ENCODE measurements at places on chromosomes 11 and 22.

- no peak for DNase-seq
These were observed 1.8 kb upstream of the DUSP8 start for GRCh38 chr11:1573903-1574237.

GRCh38 chr11:104992781-104993180, 24.4 kb upstream of the CASP4 start:
- no peak for DNase-seq

- DNase-seq: no peak
These were observed 9.2 kb upstream of the GAB2 start for GRCh38 chr11:78426845-78427244.

GRCh38 chr11:75031224-75031753, 42.6 kb downstream of the NEU3 start:
- DNase-seq: no peak

DNA sequence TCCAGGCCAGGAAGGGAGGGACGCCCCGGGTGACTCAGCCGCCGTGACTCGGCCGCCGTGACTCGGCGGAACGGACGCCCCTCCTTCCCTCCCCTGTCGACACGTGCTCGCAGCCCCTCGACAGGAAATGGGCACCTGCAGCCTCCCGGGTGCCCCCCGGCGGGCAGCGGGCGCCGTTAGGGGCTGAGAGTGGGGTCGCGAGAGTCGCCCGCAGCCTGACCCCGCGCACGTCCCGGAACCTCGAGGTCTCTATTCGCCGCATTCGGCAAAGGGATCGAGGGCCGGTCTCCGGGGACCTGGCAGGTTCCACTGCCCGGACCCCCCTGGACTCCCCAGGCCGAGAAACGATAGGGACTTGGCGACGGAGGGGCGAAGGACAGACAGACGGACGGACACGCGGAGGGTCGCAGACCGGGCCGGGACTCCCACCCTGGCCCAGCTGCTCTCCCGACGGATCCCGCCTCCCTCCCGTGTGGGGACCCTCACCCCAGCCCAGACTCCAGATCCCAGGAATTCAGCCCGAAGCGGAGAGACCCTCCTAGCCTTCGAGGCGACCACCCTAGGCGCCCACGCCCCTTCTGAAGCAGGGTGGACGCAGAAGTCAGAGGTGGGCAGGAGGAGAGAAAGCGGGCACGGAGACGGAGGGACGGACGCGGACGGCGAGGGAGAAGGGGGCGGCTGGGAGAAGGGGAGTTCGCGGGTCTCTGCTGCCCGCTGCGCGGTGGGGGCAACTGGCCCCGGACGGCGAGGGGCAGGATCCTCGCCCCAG, 648 bp downstream of the FOSL1 start:
- peak; percentile 62 for DNase-seq

GRCh38 chr11:100910808-100911207, 218.8 kb downstream of the PGR start:
- no peak for DNase-seq

DNA sequence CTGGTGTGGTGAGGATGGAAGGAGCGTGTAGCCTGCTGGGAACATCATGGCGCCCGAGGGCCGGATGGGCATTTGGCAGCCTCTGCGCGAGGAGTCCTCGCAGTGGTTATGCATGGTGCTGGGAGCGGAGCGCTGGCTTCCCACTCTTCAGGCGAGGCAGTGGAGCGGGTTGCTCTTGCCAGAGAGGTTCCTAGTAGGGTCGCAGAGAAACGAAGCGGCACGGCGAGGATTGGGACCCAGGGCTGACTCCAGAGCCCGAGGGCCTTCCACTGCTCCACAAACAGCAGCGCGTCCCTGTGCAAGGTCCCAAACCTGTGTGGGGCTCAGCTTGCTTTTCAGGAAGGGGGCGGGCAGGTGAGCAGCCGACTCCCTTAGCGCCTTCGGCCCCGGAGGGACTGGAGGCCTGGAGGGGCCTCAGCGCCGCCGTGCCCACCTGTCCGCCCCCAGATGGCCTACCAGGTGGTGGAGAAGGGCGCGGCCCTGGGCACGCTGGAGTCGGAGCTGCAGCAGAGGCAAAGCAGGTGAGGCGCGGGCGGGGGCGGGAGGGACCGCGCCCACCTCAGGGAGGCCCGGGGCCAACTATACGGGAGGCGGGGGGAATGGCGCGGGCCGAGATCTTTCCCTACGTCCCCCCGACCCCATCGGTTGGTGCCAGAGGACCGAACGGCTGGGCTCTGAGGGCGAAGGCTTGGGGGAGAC, 7.2 kb downstream of the ATG16L2 start:
- DNase-seq: no peak

- no peak for DNase-seq
These were observed 889 bp downstream of the NUDT8 start for GRCh38 chr11:67628710-67629385.

- no peak for DNase-seq
These were observed 215.3 kb downstream of the TBC1D22A start for GRCh38 chr22:46977656-46978343.

DNA sequence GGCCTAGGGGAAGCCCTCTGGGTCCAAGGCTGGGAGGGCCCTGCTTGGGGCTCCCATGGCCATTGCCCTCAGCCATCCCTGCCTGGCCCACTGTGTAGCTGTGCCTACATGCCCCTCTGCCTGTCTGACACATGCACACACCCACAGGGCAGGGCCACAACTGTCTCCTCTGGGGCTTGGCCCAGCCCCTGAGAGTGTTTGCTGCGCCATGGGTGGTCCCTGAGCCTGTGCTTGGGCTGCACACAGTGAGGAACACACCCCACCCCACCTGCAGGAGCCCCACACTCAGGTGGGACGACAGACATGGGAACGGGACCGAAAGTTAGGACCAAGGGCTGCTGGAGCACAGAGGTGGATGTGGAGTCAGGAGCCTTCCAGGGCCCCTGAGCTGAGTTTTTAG, 489.5 kb downstream of the TBC1D22A start:
- no peak for DNase-seq

Data from CD4-positive, alpha-beta T cell treated with Interferon alpha-2 for 1 hour (primary cell).